ENCODE measurements at places on chromosomes 2 and 18. TPM values are rescaled to one million over a fixed set of nuclear protein-coding genes. Genes with fewer than 3 reads are reported as not detected.

- no peak for DNase-seq
- H3K27ac ChIP-seq, result no peak overlapping the region
- H3K4me3 ChIP-seq, result no peak overlapping the region
- no peaks in the 10 kb centered on the region for H3K27me3 ChIP-seq
Observed at GRCh38 chr2:4340536-4340935, 637.2 kb downstream of the DCDC2C start.

- H3K4me3 ChIP-seq, result no peak overlapping the region
- no peaks in the 10 kb centered on the region for H3K4me1 ChIP-seq
- no peak for DNase-seq
- H3K27me3 ChIP-seq, result no peaks in the 10 kb centered on the region
Observed at GRCh38 chr2:123890148-123890547, 134.9 kb upstream of the CNTNAP5 start.

MREG gene
- total RNA-seq, result 19.1 TPM

DNA sequence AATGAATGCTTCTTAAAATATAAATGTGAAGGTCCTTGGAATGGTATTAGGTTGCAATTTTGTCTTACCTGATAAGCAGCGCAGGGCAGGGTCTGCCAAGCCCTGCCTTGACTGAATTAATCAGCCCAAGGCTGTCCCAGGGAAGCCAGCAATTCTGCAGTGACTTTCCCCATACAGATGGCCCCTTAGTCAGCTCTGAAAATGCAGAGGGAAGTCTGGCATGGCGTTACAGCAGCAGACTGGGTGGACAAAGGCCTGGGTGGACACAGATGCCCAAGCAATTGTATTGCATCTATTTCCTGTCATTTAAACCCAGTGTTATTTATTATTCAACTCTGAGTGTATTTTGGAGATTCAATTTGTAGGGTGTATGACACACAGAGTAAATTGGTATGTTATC is 56.6 kb upstream of the NOL4 start:
- H3K27ac ChIP-seq, result no peak overlapping the region
- DNase-seq, result no peak
- H3K4me3 ChIP-seq, result no peak overlapping the region
- H3K27me3 ChIP-seq, result no peaks in the 10 kb centered on the region

APOB gene
- total RNA-seq, result 0.34 TPM

DNA sequence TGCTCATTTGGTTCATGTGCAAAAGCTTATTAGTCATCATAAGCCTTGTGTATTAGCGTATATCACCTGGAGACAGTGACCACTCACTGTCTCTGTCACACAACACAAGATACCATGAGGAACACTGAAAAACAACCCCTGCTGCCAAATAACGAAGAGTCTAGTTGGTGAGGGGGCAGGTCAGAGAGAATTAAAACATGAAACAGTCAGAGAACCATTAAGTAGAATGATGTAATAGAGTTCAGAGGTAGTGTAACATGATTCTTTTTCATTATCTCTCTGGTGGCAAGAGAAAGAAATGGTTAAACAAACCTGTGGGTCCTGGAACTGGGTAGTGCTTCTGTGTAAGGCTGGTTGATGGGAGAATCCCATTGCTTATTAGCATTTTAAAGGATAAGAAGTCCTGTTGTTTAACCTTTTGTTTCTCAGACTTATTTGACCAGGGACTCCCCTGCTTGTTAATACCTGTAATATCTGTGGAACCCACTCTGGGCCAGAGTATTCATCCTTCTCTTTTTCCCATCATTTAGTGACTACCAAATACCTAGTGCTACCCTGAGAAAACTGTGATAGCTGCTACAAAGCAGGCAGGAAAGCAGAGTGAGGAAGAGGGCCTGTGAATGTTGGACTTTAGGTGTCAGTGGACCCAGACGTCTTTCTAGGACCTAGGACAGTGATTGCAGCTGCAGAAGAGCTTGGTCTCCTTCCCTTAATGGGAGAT is 38.0 kb downstream of the PTRHD1 start:
- H3K4me3 ChIP-seq, result no peak overlapping the region
- H3K27me3 ChIP-seq, result no peaks in the 10 kb centered on the region
- no peaks in the 10 kb centered on the region for H3K36me3 ChIP-seq
- H3K4me1 ChIP-seq, result peaks cover 10% of the 10 kb centered on the region

- no peak overlapping the region for H3K27ac ChIP-seq
- peaks cover 10% of the 10 kb centered on the region for H3K4me1 ChIP-seq
- no peaks in the 10 kb centered on the region for H3K36me3 ChIP-seq
- peak; percentile 32 for DNase-seq
Observed at GRCh38 chr2:112483042-112483473, 1.1 kb downstream of the TTL start.

NYAP2 gene
- 0.07 TPM for total RNA-seq

FRZB gene
- total RNA-seq, result 72.8 TPM
